ENCODE measurements at places on chromosomes 16 and 17.

- peak; percentile 87 for DNase-seq
Measured at GRCh38 chr17:21689604-21690003, 2.7 kb upstream of the KCNJ18 start.

- DNase-seq = no peak
Measured at GRCh38 chr17:28942925-28943324, 8.4 kb downstream of the PHF12 start.

DNA sequence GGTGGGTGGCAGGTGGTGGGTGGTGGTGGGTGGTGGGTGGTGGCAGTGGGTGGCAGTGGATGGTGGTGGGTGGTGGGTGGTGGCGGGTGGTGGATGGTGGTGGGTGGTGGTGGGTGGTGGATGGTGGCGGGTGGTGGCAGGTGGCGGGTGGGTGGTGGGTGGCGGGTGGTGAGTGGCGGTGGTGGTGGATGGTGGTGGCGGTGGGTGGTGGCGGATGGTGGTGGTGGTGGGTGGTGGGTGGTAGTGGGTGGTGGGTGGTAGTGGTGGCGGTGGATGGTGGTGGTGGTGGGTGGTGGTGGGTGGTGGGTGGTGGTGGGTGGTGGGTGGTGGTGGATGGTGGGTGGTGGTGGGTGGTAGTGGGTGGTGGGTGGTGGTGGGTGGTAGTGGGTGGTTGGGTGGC lies 423.8 kb upstream of the PSMD7 start:
- DNase-seq = no peak

- peak; percentile 89 for DNase-seq
Measured at GRCh38 chr17:82030470-82031302, 792 bp upstream of the RAC3 start.

- no peak for DNase-seq
Measured at GRCh38 chr16:75238853-75239541, 12.4 kb downstream of the BCAR1 start.

DNA sequence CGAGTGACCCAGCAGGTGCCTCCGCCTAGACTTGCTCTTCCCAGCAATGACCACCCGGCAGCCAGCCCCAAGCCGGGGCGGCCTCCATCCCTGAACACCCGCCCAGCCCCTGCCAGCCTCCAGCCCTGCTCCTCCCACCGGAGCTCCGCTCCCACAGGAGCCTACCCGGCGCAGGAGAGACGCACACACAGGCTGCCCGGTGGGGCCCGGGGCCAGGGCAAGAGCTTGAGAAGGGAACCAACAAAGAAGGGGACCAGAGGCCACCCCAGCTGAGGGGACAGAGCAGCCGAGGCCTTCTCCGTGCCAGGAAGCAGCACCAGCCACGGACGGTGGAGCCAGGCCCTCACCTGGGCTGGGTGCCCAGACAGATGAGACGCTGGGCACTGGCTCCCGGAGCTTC lies 13.8 kb downstream of the PKD1 start:
- DNase-seq = no peak

- no peak for DNase-seq
Measured at GRCh38 chr17:2694381-2695242, 17.0 kb downstream of the CLUH start.

GRCh38 chr16:27220991-27221390 lies 17.7 kb downstream of the KDM8 start:
- no peak for DNase-seq

DNA sequence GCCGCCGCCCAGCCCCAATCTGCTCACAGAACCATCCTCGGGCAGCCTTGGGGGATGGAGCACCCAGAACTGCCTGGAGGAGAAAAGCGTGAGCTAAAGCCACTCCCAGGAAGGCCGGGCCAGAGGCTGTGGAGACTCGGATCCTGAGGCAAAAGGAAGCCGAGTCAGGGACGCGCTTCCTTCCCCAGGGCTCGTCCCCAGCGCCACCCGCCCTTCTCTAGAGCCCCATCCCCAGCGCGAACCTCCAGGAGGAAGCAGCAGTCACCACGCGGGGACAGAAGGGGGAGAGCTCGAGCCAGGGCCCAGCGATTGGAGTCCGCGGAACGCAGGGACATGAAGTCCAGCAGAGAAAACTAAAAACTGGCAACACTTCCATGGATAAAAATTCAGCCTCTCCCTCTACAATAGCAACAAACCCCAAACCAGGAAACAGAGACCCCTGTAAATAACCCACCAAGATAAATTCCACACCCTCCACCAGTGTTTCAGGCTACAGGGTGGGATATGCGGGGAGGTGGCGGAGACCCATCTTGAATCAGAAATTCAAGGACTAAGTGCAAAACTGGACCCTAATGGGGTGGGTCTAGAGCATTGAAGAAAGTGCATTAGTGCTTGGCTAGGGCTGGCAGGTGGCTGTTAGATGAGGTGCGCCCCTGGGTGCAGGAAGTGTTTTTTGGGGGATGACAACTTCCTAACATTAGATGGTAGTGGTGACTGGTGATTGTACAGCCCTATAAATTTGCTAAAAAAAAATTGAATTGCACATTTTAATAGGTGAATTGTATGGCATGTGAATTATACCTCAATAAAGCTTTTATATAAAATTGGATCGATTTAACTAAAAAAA lies 116.1 kb upstream of the METRNL start:
- peak; percentile 81 for DNase-seq

DNA sequence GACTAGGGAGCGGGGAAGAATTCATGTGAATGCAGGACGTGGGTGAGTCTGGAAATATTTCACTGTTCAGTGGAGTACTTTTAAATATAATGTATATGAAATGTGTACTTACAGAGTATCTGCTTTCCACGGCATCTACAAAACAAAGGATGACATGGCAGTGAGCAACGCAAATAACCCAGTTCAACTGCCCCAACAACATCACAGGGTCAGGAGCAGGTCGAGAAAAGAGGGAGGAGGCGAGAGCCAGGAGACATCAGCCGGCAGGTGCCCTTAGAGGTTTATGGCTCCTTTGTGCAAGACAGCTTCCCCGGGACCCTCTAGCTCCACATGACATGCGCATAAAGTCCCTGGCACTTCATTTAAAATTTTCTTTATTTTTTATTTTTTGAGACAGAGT lies 61.1 kb downstream of the PECAM1 start:
- DNase-seq = no peak

DNA sequence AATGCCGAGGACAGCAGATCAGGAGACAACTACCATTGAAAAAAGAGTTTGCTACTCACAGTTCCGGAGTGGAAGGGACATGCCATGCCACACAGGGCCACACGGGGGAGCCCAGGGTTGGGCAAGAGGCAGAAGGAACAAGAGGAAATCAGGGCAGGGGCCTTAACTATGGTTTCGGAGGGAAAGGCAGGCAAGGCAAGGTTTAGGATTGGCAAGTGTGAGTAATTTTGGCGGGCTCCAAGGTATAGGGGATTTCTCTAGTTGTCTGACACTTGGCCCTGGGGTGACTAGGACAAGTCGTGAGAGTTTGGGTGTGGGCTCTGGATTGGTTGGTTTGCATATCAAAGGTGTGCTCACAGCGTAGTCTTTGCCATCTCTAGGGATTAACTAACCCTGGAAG lies 27.0 kb upstream of the NTN1 start:
- peak; percentile 54 for DNase-seq

GRCh38 chr17:58321571-58322525 lies 6.7 kb downstream of the TSPOAP1 start:
- DNase-seq = no peak

DNA sequence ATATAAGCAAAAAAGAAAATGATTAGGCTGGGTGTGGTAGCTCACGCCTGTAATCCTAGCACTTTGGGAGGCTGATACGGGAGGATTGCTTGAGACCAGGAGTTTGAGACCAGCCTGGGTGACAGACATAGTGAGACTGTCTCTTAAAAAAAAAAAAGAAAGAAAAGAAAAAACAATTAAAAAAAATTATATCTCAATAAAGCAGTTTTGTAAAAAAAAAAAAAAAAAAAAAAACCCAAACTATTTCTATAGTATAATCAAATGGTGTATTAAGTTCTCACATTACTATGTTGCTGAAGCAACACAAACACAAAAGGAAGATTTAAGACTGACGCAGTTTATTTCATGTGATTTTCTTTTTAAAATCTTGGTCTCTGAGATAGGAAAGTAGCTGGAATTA lies 140.5 kb downstream of the TRIM37 start:
- DNase-seq = no peak

- DNase-seq = no peak
Measured at GRCh38 chr16:66547101-66547989, 2.6 kb downstream of the TK2 start.

DNA sequence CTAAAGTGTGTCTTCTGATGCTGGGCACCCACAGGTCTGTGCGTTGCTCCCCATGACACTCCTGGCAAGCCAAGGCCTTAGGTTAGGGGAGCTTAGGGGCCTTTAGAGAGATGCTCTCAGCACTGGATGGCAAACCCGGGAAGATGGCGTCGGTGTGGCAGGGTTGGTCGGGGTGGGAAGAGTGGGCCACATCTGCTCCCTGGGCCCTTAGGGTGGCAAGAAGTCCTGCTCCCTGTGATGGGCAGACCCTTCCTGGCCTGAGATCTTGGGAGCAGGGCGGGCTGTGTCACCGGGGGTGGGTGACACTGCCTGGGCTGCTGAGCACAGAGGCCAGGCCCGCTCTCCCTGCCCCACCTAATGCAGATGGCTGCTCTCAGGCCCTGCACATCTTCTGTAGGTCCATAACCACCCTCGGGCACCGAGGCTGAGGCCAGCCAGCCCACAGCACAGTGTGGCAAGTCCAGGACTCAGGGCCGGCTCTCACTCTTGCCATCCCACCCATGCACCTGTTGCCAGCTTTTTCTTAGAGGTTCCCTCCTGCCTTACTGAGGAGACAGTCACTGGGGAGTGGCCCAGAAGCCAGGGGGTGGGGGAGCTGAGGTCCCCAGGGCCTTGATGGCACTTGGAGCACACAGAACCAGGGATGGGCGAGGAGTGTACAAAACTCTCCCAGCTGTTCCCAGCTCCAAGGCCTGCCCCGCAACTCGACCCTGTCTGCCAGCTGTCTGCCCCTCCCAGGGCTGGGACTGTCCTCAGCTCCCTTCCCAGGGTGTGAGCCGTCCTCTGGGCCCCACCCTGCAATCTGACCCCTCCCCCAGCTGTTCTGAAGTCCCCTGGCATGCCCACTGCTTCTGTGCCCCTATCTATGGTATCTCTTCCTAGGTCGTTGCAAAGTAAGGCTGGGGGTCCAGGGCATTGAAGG lies 4.4 kb upstream of the MTSS2 start:
- no peak for DNase-seq

DNA sequence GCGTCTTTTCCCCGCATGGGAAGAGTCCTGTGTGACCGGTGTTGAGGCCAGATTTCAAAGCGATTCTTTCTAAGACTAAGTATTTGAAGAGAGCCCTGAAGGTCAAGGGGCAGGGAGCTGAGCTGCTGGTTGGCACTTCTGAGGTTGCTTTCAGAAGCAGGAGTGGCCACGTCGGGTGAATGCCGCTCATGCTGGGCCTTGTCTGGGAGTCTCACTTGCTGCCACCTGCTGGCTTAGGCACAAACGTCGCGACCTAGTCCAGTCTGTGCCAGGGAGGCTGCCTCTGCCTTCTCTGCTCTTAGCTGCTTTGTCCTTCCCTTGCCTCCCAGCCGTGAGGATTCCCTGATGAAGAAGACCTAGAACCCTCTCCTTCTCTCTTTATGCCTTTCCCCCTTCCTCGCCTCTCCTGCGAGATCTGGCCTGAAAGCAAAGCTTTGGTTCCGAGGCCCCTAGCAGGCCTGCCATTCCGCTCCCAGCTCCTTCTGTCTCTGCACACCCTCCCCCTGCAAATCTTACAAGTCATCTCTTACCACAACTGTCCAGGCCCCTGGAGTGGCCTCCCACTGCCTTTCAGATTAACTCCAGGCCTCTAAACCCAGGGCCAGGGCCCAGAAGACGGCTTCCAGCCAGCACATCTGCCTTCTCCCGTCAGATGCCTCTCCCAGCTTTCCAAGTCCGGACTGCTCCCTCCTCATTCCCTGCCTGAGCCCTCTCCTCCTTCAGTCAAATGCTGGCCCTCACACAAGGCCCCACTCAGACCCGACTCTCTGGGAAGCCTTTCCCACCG lies 11.4 kb downstream of the CTNS start:
- peak; percentile 73 for DNase-seq

GRCh38 chr16:81040131-81040530 lies 4.5 kb downstream of the ATMIN start:
- no peak for DNase-seq

DNA sequence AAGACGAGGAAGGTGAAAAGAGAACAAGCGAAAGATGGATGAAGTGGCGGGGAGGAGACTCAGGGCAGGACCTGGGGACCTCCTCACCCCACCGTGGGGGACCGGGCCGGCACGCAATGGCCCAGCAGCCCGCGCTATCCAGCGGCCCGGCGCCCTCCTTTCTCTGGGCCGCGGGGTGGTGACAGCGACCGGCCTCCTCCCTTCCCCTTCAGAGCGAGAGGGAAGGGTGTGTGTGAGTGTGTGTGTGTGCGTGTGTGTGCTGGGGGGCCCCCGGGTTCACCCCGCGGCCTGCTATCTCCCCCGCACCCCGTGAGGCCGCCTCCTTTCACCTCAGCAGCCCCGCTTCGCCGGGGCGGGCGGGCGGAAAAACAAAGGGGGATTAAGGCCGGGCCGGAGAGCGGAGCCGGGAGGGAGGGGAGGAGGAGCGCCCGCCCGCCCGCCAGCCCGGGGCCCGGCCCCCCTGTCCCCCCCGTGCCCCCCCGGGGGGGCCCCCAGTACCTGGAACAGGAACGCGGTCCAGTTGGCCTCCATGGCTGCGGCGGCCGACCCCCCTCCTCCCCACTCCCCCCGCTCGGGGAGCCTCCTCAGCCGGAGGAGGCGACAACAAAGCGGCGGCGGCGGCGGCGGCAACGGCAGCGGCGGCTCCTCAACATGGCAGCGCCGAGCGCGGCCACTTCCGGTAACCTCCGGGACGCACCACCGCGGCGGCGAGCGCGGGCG lies at the start of gene VEZF1:
Gene VEZF1, minus strand, starts transcription at position 674 of the 720 bp plus-strand sequence. Its CDS starts 143 bp downstream, at position 531.
- peak; percentile 59 for DNase-seq

GRCh38 chr17:2028234-2028614 lies 1.7 kb upstream of the DPH1 start:
- no peak for DNase-seq

DNA sequence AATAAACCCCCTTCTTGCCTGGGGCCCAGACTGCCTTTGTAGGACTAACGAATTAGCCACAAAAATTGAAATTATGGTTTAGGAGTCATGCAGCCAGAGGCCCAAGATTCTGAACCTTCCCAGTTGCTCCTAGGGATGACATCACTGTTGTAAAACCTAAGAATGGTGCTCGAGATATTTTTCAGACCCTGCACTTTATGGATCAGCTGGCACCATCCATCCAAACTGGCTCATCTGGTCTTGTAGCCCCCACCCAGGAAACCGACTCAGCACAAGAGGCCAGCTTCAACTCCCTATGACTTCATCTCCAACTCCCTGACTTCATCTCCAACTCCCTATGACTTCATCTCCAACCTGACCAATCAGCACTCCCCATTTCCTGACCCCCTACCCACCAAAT lies 10.9 kb upstream of the EVPL start:
- DNase-seq = no peak

- no peak for DNase-seq
Measured at GRCh38 chr16:66758086-66758485, 6.7 kb upstream of the DYNC1LI2 start.

GRCh38 chr17:79269620-79270019 lies 195.0 kb downstream of the ENGASE start:
- DNase-seq = no peak

DNA sequence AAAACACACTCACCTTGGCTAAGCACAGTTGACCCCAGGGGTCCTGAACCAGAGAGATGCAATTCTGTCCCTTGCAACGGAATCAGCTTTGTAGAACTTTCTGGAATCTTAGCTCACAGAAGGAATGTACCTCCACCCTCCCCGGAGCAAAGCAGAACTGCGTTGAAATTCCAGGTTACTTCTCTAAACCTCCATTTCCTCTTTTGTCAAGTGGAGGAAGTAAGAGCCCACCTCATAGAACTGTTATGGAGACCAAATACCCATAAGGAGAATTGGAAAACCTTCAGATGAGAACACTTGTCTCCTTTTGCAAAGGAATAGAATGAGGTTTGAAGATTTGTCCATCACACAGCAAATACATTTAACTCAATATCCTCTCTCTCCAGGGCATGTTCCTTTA lies 86.6 kb upstream of the RBBP6 start:
- DNase-seq = no peak
